Transverse colon (tissue), 4 donors: ENCODE measurements at places on chromosomes 6 and 20. TPM values are rescaled to one million over a fixed set of nuclear protein-coding genes. Genes with fewer than 3 reads are reported as not detected.

DNA sequence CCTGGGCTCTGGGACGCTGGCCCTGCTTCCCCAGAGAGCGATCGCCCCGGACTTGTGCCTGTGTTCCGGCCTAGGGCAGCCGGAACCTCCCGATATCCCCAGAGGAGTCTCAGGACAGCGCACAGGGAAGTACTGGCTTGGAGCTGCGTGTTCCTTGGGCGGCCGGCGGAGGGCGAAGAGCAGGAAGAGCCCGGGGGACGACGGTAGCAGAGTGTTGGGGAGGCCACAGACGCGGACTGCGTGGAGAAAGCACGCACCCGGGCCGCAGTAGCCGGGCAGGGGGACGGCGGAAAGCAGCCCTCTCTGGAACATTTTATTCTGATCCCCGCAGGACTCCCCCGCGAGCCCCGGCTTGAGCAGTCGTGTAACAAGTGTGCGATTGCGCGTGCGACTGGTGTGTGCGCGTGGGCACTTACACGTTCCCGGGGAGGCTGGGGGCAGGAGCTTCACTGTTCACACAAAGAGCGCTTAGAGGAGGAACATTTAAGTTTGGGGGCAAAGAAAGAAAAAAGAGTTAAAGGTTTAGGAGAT is 36.1 kb downstream of the NCR2 start:
- DNase-seq: peak; percentile 38
- H3K4me1 ChIP-seq: peaks cover 28% of the 10 kb centered on the region
- H3K36me3 ChIP-seq: no peaks in the 10 kb centered on the region
- H3K4me3 ChIP-seq: peak overlapping the region; percentile 48
- H3K27ac ChIP-seq: no peak overlapping the region
- peaks cover 84% of the 10 kb centered on the region for H3K27me3 ChIP-seq

- no peaks in the 10 kb centered on the region for H3K4me1 ChIP-seq
- no peak overlapping the region for H3K27ac ChIP-seq
- DNase-seq: no peak
- H3K4me3 ChIP-seq: no peak overlapping the region
- H3K27me3 ChIP-seq: no peaks in the 10 kb centered on the region
Measured at GRCh38 chr6:43223175-43223574, 6.1 kb downstream of the DNPH1 start.

GRCh38 chr20:62316331-62317166 is 13.8 kb downstream of the ADRM1 start:
- DNase-seq: no peak
- no peaks in the 10 kb centered on the region for H3K27me3 ChIP-seq
- H3K27ac ChIP-seq: no peak overlapping the region
- no peaks in the 10 kb centered on the region for H3K4me1 ChIP-seq

GRCh38 chr6:104969108-104969507 is 12.2 kb downstream of the LIN28B start:
- no peaks in the 10 kb centered on the region for H3K4me1 ChIP-seq
- no peaks in the 10 kb centered on the region for H3K27me3 ChIP-seq
- H3K27ac ChIP-seq: no peak overlapping the region
- no peak for DNase-seq
- no peaks in the 10 kb centered on the region for H3K36me3 ChIP-seq

DNA sequence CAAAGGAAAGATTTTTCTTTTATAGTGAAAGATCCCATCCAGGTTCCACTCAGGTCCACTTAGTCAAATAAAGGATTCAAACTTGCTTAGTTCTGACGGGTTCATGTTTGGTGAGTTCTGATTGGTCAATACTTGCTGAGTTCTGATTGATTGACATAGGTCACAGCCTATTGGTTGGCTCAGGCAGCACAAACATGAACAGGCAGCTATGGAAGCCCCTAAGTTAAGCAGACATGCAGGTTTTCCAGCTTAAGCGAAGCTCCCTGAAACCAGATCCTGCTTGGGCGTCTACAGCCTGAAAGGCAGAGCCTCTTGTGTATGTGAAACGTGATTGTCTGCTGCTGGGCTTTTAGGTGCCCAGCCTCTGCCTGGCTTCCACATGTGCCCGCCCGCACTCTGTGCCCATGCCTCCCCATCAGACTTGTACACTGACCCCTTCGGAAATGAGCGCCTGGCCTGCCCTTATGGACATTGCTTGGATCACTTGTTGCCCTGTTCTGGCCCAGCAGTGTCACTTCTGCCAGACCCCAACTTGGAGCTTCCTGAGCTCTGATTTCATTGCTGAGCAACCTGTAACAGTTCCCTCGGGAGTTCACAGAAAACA is 45.4 kb upstream of the ECI2 start:
- H3K4me3 ChIP-seq: no peak overlapping the region
- H3K36me3 ChIP-seq: no peaks in the 10 kb centered on the region
- H3K27me3 ChIP-seq: peaks cover 4% of the 10 kb centered on the region
- DNase-seq: no peak

- DNase-seq: no peak
- H3K4me3 ChIP-seq: no peak overlapping the region
- H3K36me3 ChIP-seq: no peaks in the 10 kb centered on the region
Measured at GRCh38 chr6:109420751-109421150, 19.7 kb downstream of the PPIL6 start.

- H3K27me3 ChIP-seq: no peaks in the 10 kb centered on the region
- no peak for DNase-seq
- no peaks in the 10 kb centered on the region for H3K36me3 ChIP-seq
Measured at GRCh38 chr6:14730654-14731053, 515.2 kb upstream of the JARID2 start.

DNA sequence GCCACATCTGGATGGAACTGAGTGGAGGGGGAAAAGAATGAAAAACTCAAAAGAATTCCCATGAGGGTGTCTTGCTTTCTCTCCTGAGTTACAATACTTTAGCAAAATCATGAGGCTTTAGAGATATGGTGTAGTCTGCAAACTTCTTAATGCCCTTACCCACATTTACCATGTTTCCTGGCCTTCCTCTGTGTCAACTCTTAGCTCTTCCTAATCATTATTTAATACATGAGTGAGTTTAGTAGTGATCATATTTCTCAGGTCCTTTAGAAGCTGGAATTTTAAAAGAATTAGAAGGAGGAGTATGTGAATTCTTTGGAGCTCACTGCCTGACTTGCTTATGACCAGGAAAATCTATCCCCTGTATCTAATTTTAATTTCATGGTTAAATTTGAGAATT is 39.0 kb downstream of the STX11 start:
- no peak overlapping the region for H3K27ac ChIP-seq
- no peak overlapping the region for H3K4me3 ChIP-seq
- no peak for DNase-seq
- no peaks in the 10 kb centered on the region for H3K4me1 ChIP-seq
- H3K27me3 ChIP-seq: no peaks in the 10 kb centered on the region

GRCh38 chr6:125057392-125058246 is 95.4 kb downstream of the RNF217 start:
- H3K27ac ChIP-seq: no peak overlapping the region
- H3K4me1 ChIP-seq: peaks cover 9% of the 10 kb centered on the region
- no peaks in the 10 kb centered on the region for H3K27me3 ChIP-seq
- H3K36me3 ChIP-seq: no peaks in the 10 kb centered on the region
- no peak overlapping the region for H3K4me3 ChIP-seq

GRCh38 chr20:24149881-24150307 is 161.3 kb upstream of the GGTLC1 start:
- no peaks in the 10 kb centered on the region for H3K36me3 ChIP-seq
- H3K27me3 ChIP-seq: no peaks in the 10 kb centered on the region
- H3K4me3 ChIP-seq: no peak overlapping the region
- no peak for DNase-seq

DNA sequence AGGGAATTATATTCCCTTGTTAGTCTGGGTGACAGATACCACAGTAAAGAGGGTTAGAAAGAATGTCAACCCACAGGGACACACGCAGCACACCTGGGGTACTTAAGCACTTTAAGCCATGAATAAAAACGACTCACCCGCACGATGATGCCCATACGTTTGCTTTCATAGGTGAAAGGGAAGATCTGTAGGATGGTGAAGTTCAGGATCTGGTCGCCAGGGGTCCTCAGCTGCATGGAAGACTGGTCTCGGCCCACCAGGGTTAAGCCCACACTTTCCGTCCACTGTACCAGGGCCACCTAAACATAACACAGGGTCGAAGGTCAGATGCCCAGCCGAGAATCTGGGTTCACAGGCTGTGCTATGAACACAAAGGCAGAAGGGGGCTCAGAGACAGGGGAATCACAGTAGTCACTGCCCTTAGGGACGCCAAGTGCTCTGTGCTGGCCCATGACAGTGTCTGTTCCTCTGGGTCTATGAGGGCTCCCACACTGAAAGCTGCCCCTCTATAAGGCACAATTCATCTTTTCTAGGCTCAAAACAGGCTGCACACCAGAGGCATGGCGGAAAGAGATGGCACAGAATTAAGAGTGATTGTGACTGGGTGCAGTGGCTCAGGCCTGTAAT is 96.8 kb upstream of the NFATC2 start:
- DNase-seq: peak; percentile 66
- no peak overlapping the region for H3K27ac ChIP-seq
- H3K27me3 ChIP-seq: no peaks in the 10 kb centered on the region
- peaks cover 3% of the 10 kb centered on the region for H3K36me3 ChIP-seq
- no peaks in the 10 kb centered on the region for H3K4me1 ChIP-seq

DNA sequence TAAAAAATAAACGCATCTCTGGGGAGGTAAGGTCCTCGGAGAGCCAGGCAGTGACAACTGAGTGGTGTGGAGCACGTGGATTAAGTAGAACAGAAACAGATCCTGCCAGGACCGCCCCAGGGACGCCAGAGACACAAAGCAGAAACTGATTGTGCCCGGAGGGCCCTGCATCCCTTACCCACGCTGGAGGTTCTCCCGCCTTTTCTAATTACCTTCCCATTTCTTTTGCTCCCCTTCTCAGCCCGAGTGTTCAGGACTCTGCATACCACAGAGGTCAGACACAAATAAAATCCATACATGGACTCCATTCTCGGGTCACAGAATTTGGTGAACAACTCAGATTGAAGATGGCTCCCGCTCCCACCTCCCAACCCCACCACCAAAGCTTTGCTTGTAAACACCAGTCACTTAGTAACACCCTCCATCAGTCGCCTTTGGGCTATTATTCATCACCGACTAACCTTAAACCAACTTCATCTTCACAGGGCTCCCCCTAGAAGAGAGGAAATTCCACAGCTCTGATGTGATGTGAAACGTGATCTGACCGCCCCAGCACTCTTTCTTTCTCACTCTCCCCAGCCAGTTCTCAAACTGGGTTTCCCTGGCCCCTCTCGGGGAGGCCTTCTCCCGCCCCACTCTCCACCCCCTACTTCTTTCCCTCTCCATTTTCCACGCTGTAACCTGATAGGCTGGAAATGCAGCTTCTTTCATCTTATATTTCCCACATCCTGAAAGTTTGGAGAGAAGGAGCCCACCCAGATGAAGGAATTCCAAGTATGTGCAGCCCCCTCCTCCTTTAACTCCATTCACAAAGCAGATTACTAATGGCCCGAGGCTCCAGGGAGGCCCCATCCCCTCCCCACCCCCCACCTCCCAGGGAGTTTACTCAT is 32.5 kb upstream of the PIM1 start:
- H3K27ac ChIP-seq: peak overlapping the region; percentile 82
- DNase-seq: no peak
- no peak overlapping the region for H3K4me3 ChIP-seq
- H3K36me3 ChIP-seq: no peaks in the 10 kb centered on the region
- peaks cover 46% of the 10 kb centered on the region for H3K4me1 ChIP-seq

DNA sequence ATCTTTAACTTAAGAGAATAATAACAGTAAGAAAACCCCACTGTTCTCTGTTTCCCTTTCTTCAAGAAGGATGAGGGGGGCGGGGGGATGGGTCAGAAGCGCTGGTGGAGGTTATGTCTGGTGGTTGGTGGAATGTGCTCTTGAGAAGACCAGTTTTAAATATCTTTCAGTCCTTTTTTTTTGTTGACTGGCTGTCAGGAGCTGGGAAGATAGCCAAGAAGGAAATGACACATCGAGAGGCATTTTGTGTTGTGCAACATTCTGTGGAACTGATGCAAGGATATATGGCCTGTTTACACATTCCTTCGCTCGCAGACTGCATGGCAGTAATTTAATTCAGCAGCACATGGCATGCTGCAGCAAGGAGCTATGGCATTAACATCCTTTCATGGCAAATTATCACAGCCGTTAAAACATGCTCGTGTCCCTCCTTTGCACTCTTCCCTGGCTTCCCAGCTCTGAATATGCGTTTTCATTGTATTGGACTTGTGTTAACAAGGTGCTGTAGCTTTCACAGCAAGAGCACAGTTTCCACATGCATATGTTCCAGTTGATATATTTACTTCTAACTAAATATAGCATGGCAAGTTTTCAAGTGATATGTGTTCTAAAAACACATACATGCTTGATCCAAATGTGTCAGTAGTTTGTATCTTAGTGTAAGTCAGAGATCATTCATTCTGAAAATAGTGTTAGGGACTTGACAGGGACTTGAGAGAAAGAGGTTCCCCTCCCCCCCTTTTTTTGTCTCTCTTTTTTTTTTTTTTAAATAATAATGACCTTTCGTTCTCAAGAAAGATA is 68.2 kb upstream of the SUPT3H start:
- H3K27me3 ChIP-seq: no peaks in the 10 kb centered on the region
- H3K4me1 ChIP-seq: peaks cover 24% of the 10 kb centered on the region
- H3K4me3 ChIP-seq: no peak overlapping the region
- DNase-seq: peak; percentile 66
- H3K36me3 ChIP-seq: no peaks in the 10 kb centered on the region
- H3K27ac ChIP-seq: peak overlapping the region; percentile 72

- no peaks in the 10 kb centered on the region for H3K36me3 ChIP-seq
- H3K4me1 ChIP-seq: no peaks in the 10 kb centered on the region
- no peak for DNase-seq
Measured at GRCh38 chr20:19502169-19502568, 255.9 kb upstream of the RIN2 start.

- H3K4me3 ChIP-seq: no peak overlapping the region
- no peak for DNase-seq
- no peak overlapping the region for H3K27ac ChIP-seq
- H3K36me3 ChIP-seq: no peaks in the 10 kb centered on the region
- H3K27me3 ChIP-seq: no peaks in the 10 kb centered on the region
Measured at GRCh38 chr6:147108259-147108910, 95.8 kb upstream of the STXBP5 start.

DNA sequence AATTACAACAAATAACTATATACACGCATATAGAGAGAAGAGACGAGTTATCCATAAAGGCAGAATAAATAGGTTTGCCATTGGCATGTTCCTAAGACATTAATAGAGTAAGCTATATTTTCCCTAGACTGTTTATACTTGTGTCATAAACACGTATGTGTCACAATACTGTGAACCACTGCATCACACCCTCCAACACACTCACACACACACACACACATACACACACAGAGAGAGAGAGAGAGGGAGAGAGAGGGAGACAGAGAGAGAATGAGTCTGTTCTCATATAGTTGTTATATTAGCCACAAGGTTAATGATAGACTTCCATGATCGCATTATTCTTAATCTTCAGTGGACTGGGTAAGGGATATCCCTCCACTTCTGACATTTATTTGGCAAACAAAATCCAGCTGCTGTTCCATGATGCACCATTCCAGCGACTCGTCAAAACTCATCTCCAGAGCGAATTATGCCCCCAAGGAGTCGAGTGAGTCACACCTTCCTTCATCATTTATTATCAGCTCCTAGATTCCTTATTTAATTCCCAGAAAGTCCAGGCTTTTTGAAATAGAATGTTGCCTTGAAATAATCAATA is 82.8 kb upstream of the HIVEP1 start:
- H3K4me3 ChIP-seq: no peak overlapping the region
- H3K27me3 ChIP-seq: no peaks in the 10 kb centered on the region
- no peak overlapping the region for H3K27ac ChIP-seq
- DNase-seq: no peak

The ADNP gene
- total RNA-seq: 34.8 TPM

The DUSP15 gene
- not detected for total RNA-seq

The PLEKHG1 gene
- total RNA-seq: 35.4 TPM

The HLA-DMA gene
- total RNA-seq: 30.3 TPM

The SIRPB1 gene
- not detected for total RNA-seq

The COL12A1 gene
- total RNA-seq: 45.1 TPM

The MAFB gene
- total RNA-seq: 25.8 TPM

The ORC3 gene
- 18.3 TPM for total RNA-seq

The KCNK5 gene
- 70.3 TPM for total RNA-seq

The OLIG3 gene
- total RNA-seq: not detected

The GPX5 gene
- not detected for total RNA-seq

The WFDC2 gene
- total RNA-seq: 40.8 TPM

The BACH2 gene
- 1.4 TPM for total RNA-seq
